K562 (cell line): ENCODE measurements at places on chromosomes 6 and 20.

DNA sequence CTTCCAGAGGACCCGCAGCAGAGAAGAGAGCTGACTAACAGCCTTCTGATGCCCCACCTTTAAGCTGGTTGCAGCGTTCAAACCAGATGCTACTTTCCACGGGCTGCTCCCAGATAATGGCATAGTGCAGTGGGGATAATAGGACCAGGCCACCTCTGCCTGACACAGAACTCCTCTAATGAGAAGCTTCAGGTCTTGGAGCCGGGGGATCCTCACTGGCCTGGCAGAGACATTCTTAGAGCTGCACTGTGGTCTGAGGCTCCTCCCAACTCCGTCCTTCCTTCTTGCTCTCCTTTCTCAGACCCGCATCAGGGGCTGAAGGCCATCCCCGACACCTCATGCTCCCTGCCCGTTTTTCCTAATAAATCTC, 206.6 kb upstream of the MARCKS start:
- DNase-seq, result no peak

DNA sequence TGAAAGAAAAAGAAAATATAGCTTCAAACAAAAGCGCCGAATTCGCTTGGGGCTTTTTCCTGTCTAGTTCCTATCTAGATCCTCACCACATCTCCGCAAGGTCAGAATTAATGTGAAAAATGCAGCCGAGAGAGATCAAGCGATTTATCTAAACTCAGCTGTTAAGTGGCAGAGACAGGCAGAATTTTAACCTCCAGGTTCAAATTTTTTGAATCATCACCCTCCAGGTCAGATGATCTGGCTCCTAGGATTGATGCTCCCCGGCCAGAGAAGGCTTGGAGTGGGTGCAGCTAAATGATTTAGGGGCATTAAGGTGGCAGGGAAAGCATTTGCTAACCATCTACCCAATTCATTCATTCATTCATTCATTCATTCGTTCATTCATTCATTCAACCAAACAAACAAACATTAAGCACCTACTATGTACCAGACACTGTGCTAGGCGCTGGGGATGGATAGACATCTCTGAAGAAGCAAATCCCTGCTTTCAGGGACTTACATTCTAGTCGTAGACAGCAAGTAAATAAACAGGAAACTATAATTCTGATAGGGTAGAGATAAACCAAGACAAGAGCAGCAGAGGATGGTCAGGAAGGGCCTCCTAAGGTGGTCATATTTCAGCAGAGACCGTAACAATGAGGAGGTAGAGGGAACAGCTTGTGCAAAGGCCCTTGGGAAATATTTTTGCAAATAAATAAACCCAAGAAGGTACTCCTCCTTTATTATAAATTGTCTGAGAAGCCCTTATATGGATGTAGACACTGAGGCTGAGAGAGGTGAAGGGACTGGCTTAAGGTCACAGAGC, 672 bp upstream of the UBE2V1 start:
- no peak for DNase-seq

DNA sequence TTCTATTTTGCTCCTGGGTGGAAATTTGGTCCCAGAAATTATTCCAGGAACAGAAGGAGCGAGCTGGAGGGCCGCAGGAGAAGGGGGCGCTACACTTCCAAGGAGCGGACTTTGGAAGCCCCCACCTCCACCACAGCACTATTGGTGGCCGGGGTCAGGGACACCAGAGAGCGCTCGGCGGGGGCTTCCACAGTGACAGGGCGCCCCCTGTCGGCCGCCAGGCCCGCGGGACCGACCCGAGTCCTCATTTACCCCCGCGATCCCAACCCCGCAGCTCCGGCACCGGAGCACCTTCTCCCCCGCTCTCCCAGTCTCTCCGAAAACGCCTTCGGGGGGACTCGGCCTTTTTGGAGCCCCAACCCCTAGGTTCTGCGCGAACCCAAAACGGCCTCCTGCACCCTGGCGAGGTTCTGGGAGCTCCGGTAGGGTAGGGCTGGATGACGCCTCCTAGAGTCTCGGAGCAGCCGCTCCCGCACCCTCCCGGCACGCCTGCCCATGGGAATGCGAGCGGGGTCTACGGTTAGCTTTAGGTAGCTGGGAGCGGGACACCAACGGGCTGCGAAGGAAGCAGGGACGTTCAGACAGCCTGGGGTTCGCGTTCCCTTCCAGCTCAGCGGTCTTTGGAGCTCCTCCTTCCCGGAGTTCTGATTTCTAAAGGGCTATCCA, 2.4 kb upstream of the FOXA2 start:
- peak; percentile 62 for DNase-seq

DNA sequence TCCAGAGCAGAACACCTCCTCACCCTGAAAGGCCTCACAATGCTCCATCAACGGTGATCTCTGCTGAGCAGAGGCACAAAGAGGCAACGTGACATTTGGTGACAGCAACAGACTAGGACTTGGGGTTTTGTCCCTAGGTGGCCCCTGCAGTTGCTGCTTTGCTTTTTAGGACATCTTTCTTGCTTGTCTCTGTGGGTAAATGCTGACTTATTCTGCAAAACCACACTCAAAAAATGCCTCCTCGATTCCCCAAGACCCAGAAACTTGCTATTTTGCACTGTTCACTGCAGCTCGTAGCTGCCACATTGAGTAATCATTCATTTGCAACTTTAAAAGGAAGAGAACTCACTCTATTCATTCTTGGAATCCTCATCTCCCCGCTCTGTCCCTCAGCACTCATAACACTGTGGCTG, 209.9 kb downstream of the LY86 start:
- no peak for DNase-seq

DNA sequence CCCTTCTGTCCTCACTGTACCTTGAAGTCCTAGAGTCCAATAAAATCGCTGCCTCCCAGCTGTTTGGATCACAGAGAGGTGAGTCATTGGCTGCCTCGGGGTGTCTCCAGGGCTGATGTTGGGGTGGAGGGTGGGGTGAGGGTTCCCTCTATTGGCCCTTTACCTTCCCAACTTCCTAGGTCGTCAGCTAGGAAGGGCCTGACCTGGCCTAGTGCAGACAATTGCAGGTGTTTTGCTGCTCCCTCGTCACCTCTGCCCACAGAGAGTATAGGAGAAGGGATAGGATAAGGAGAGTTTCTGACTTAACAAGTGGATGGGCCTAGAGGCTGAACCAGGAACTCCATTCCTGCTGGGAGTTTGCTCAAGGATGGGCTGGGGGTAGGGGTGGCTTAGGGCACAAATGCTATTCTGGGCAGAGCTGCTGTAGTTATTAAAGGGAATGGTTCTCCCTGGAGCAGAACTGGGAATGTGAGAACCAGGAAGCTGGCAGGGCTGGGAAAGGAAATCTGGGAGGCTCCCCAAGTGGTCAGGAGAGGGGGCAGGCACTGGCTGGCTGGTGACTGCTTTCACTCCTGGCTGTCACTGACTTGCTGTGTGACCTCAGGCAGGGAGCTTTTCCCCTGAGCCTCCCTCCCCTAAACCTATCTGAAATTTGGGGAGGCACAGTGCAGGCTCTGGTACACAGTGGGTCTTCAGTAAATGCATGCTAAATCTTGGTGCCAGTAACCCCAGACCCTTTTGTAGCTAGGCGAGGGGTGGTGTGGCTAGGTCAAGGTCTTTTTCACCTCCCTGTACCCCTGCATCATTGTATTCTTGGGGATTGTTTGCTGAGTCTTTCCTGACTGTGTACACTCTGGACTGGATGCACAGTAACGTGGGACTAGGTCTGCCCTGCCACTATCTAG, 1.5 kb downstream of the TP53INP2 start:
- peak; percentile 66 for DNase-seq

GRCh38 chr6:106629859-106630163, 433 bp downstream of the QRSL1 start:
- DNase-seq, result no peak

DNA sequence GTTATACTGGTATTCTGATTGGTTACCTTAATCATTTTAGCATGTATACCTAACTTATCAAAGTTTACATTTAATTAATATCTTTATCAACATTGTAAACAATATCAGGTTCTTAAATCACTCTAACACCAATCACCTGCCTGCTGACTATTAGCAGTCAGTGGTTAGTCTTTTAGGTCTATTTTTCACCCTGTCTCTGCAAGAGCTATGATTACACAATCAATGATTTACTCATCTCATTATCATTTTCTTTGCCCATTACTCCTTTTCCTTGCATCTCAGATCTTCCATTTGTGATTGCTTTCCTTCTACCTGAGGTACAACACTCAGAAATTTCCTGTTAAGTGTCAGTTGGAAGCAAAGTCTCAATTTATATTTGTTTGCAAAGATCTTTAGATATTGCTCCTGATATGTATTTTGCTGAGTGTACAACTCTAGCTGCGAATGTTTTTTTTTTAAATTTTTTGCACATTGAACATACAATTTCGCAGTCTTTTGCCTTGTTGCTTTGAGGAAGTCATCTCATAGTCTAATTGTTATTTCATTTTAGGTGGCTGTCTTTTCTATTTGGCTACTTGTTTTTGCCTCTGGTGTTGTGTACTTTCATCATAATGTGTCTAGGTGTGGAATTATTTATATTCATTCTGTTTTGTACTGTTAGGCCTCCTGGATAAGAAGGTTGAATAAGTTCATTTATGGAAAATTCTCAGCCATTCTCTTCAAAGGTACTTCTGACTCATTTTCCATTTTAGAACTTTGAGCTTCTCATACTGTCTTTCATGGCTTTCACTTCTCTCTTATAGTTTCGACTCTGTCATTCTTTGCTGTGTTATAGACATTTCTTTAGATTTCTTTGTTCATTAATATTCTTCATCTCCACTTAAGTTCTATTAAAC, 104.9 kb upstream of the CEP162 start:
- DNase-seq, result no peak

GRCh38 chr6:102051720-102052119, 658.2 kb downstream of the GRIK2 start:
- DNase-seq, result no peak

DNA sequence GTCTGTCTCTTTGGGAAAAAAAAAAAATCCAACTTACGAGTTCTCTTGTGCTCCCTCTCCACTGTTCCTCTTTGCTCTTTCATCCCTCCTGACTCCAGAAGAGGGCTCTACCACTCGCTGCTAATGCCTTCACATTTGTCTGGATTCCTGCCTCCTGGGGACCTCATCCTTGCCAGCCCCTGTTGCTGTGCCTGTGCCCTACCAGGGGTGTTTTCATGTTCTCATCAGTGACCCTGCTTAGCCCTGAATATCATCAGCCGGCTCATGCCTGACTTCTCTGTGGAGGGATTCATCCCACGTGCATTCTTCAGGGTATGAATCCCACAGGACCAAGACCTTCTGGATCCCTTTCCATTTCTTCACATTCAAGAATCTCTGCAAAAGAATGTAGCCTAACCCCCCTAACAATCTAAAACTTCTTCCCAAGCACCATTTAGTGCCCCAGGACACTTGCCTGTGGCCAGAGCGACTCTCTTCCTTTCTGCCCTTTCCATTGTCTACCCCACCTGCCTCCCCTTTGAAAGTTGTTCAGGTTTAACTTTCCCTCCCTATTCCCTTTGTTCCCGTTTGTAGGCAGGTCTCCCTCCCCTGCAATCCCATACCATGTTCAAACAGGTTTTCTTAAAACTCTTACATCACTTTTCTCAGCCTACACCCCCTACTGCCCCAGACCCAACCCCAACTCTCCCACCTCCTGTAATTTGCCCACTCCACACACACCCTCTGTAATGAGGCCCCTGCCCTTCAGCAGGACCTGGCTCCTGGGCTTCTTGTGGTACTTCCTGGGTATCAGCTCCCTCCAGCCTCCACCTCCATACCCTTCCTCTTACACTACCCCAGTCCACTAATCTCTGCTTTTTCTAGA, 50.2 kb downstream of the RREB1 start:
- DNase-seq, result no peak

DNA sequence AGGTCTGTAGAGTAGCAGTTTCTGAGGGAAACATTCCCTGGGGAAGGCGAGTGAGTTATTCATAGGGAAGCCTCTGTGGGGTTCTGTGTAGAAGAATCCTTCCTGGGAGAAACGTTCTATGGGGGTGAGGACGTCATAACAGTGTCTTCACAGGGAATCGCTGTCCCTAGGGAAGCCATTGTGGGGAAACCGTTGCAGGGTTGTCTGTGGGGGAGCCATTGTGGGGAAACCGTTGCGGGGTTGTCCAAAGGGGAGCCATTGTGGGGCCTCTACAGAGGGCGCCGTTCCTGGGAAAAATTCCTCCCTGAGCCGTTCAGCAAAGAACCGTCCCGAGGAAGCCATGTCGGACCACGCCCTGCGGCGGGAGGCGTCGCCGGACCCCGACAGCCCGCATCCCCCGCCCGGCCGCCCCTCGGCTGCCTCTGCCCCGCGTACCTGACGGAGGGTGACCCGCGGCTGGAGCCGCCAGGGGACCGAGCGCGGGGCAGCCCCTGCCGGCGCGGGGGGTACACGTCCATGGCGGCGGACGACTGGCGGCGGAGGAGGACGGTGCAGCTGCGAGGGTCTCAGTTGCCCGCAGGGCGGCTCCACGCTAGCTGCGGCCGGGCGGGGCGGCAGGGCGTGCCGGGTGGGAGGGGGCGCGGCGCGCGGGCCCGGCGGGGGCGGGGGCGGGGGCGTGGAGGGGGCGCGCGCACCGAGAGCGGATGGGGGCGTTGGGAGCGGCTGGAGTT, at the start of gene DNAAF9:
TSS of gene DNAAF9 (minus strand) at position 630 of the 731 bp plus-strand sequence. CDS start at position 518, 112 bp downstream.
- peak; percentile 70 for DNase-seq

GRCh38 chr6:138943089-138943625, 44.9 kb downstream of the REPS1 start:
- no peak for DNase-seq

DNA sequence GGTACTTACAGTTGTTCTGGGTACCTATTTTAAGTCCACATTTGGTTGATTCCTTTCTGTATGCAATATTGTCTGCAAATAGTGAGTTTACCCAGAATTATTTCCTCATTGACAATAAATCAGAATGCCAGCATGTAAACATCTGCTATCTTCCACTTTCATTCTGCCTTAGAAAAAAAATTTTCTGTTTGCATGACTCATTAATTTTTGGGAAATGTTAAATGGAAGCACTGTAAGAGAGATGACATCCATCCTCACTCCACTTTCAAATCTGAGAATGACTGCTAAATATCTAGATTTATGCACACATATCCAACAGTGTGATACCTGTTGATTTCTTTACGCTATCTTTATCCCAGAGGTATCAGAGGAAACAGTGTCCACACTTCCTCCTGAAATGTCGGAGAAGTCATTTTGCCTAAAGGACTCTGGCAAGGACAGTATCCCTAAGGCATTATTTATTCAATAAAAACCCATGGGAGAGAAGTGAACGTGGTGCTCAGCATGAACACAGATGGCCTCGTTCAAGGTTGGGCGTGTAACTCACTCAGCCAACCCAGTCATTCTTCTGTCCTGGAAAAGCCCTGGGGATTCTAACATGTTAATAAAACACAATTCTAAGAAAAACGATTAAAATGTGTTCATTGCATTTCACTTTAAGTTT, 780.9 kb downstream of the QKI start:
- no peak for DNase-seq

DNA sequence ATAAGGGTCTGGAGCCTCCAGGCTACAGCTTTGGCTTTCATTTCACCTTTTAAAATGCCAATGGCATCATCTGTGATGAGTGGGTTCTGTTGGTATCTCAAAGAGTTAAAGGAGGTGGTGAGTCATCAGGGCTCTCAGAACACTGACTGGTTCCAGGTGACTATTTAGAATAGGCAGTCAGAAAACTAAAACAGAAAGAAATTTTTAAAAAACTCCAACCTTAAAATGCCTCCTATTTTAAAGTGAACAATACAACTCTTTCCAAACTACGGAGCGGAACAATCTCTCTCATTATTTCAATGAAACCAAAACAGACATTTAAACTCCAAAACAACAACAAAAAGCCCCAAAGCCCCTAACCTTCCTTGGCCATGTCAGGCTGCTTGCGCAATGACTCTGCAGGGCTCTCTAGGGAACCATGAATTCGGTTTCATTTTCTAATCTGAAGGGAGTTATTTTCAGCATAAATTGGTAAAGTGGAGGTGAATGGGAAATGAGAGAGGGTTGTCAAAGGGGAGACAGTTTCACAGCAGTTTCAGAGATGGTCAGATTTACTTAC, 194.9 kb downstream of the KIF6 start:
- no peak for DNase-seq
